Tibial nerve (tissue), 4 donors: ENCODE measurements at places on chromosomes 12 and 14.

DNA sequence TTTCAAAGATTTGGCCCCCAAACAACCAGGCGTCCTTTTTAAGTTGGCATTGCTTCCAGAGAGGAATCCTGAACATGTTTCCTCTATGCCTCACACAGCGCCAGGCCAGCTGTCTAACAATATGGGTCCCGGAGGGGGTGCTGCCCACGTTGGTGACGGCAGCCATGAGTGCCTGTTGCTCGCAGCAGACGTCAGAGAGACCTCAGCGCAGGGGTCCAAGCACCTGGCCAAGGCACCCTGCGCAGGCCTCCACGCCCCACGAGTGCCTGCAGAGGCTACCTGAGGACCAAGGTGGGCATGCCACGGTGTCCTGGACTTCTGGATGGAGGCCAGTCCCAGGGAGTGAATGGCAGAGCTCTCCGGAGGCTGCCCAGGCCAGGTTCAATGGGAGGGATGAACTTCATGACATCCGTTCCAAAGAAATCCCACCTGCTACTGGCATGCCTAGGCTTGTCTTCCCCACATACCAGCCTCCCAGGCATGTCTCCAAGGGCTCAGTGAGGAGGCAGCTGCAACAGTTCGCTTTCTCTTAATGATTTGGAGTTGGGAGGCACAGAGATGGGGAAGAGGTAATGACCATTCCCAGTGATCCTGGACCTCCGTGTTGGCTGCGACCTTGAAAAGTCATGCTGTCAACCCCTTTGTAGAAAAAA lies 11.6 kb upstream of the FOXN3 start:
- peak overlapping the region; percentile 70 for H3K27ac ChIP-seq
- no peaks in the 10 kb centered on the region for H3K36me3 ChIP-seq
- DNase-seq, result no peak
- H3K4me1 ChIP-seq, result no peaks in the 10 kb centered on the region
- H3K27me3 ChIP-seq, result no peaks in the 10 kb centered on the region
- H3K4me3 ChIP-seq, result no peak overlapping the region

DNA sequence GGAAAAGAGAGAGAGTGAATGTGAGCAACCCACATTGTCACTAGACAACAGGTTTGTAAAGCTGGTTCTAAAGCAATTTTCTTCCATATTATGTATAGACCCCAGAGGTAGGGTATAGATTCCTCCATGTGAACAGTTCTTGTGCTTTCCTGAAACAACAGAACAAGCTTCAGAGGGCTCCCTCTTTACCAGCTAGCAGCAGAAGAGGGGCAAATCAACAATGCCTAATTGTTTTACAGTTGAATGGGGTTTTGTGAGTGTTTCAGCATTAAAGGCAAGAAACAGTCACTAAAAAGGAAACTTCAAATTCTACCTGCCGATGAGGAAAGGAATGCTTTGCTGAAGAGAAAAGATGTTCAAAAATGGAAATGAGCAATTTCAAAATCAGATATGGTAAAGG lies 341.2 kb upstream of the KITLG start:
- no peak for DNase-seq
- H3K36me3 ChIP-seq, result no peaks in the 10 kb centered on the region
- H3K4me1 ChIP-seq, result no peaks in the 10 kb centered on the region
- no peaks in the 10 kb centered on the region for H3K27me3 ChIP-seq
- H3K4me3 ChIP-seq, result no peak overlapping the region

- H3K4me3 ChIP-seq, result peak within 1 kb of the TSS; percentile 94
- no peaks in the 10 kb centered on the region for H3K27me3 ChIP-seq
- no peaks in the 10 kb centered on the region for H3K36me3 ChIP-seq
- H3K27ac ChIP-seq, result peak within 1 kb of the TSS; percentile 91
- DNase-seq, result peak; percentile 85
Observed at GRCh38 chr12:104064031-104064841, at the start of gene HCFC2. Gene HCFC2, plus strand, starts transcription at chr12:104064531. Its CDS starts 30 bp downstream, at chr12:104064561.

GRCh38 chr14:72742838-72743195 lies 151.1 kb downstream of the DPF3 start:
- H3K27ac ChIP-seq, result no peak overlapping the region
- H3K36me3 ChIP-seq, result no peaks in the 10 kb centered on the region
- no peak for DNase-seq
- no peaks in the 10 kb centered on the region for H3K27me3 ChIP-seq

DNA sequence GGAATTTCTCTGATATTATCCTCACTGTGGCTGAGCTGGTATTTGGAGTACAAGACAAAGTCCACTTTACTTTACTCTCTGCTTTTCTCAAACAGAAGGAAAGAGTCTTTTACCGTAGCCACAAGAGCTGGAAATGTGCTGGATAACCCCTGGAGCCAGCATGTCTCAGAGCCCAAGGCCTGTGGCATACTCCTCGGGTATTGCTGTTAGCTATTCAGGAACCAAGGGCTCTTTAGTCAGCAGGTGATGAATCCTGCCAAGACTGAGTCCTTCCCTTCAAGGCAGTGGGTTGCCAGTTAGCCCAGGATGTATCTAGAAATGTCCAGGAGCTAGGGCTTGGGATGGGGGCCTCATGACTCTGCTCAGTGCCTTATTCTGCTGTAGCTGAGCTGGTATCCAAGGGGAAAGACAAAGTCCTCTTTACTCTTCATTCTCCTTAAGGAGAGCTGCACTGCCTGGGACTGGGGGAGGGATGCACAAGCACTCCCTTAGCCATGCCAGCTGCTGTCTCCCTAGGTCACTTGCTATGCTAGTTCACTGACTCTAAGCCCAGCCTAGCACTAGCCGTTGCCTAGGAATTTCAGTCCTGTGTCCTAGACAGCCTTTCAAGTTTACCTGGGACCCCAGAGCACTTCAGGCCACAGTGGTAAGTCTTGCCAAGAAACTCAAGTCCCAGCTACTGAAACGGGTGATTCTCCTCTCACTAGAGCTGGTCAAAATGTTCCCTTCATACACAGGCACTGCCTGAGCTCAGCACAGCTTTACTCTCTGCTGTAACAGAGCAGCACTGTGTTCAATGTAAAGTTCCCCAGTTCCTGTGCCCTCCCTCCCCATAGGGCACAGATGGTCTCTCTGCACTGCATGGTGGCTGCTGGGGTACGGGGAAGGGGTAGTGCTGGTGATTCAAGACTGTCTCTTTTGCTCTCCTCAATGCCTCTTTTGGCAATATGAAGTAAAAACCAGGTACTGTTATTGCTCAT lies 136.4 kb downstream of the SLC35F4 start:
- no peaks in the 10 kb centered on the region for H3K27me3 ChIP-seq
- H3K4me3 ChIP-seq, result no peak overlapping the region
- no peaks in the 10 kb centered on the region for H3K36me3 ChIP-seq
- H3K4me1 ChIP-seq, result no peaks in the 10 kb centered on the region
- DNase-seq, result no peak

DNA sequence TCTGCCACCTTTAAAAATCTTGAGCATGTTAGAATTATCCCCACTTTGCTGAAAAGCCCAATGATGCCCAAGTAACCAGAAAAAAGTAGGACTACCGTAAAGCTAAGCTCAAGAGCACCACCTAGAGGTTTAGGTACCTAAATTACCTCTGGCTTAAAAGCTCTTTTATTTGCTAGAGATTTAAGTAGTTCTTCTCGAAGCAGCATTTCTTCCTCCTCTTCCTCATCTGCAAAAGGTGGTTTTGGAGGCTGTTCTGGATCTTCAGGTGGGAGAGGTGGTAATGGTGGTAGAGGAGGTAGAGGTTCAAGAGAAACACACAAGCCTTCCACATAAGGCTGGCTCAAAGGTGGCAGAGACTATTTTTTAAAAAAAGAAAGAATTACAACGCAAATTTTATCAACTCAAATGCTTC lies 26.9 kb downstream of the ZFC3H1 start:
- H3K27ac ChIP-seq, result no peak overlapping the region
- no peak for DNase-seq
- no peaks in the 10 kb centered on the region for H3K27me3 ChIP-seq
- no peak overlapping the region for H3K4me3 ChIP-seq
- H3K4me1 ChIP-seq, result no peaks in the 10 kb centered on the region

GRCh38 chr14:106530423-106531107 lies 1004.2 kb downstream of the TMEM121 start:
- H3K27me3 ChIP-seq, result no peaks in the 10 kb centered on the region
- no peak for DNase-seq
- H3K36me3 ChIP-seq, result no peaks in the 10 kb centered on the region
- H3K4me1 ChIP-seq, result no peaks in the 10 kb centered on the region
- no peak overlapping the region for H3K27ac ChIP-seq
- no peak overlapping the region for H3K4me3 ChIP-seq

DNA sequence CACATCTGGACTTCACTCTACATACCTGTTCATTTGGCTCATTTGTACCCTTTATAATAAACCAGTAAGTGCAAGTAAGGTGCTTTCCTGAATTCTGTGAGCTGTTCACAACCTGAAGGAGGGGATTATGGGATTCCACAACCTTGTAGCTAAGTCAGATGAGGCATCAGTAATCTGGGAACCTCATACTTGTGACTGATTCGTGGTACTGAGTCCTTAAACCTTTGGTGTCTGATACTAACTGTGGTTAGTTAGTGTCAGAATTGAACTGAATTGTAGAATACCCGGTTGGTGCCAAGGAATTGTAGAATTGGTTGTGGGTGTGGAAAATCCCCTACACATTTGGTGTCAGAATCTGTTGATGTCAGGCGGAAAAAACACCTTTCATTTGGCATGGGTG lies 83.4 kb downstream of the TMX1 start:
- H3K4me3 ChIP-seq, result no peak overlapping the region
- H3K4me1 ChIP-seq, result peaks cover 11% of the 10 kb centered on the region
- no peaks in the 10 kb centered on the region for H3K36me3 ChIP-seq
- H3K27ac ChIP-seq, result no peak overlapping the region

GRCh38 chr12:6450091-6450868 lies 1.6 kb upstream of the TAPBPL start:
- H3K27ac ChIP-seq, result peak overlapping the region; percentile 90
- H3K36me3 ChIP-seq, result no peaks in the 10 kb centered on the region
- H3K4me1 ChIP-seq, result peaks cover 20% of the 10 kb centered on the region
- DNase-seq, result no peak
- H3K4me3 ChIP-seq, result peak overlapping the region; percentile 52

DNA sequence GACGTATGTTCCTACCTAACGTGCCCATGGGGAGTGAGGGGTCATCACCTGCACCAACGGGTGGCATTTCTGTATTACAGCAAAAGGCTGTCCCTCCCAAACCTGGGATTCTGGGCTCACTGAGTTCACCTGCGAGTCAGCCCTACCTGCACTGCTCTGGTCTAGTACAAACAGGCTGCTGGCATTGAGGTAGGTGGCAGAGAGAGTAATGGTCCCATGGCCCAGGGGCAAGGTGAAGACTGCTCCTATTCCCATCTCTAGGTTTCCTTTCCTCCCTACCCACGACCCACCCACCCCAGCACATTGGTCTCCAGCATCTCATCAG lies 421 bp downstream of the SUOX start:
- peaks cover 65% of the 10 kb centered on the region for H3K36me3 ChIP-seq
- peaks cover 22% of the 10 kb centered on the region for H3K4me1 ChIP-seq
- no peaks in the 10 kb centered on the region for H3K27me3 ChIP-seq
- no peak for DNase-seq
- peak overlapping the region; percentile 57 for H3K4me3 ChIP-seq

GRCh38 chr12:38711054-38711453 lies 194.3 kb downstream of the CPNE8 start:
- no peak overlapping the region for H3K4me3 ChIP-seq
- no peaks in the 10 kb centered on the region for H3K4me1 ChIP-seq
- H3K27ac ChIP-seq, result no peak overlapping the region
- DNase-seq, result no peak
- H3K27me3 ChIP-seq, result no peaks in the 10 kb centered on the region

- no peaks in the 10 kb centered on the region for H3K4me1 ChIP-seq
- no peak overlapping the region for H3K4me3 ChIP-seq
- DNase-seq, result no peak
- H3K27ac ChIP-seq, result no peak overlapping the region
Observed at GRCh38 chr12:3530548-3530947, 39.5 kb downstream of the PRMT8 start.

- H3K4me1 ChIP-seq, result no peaks in the 10 kb centered on the region
- H3K27me3 ChIP-seq, result no peaks in the 10 kb centered on the region
- no peaks in the 10 kb centered on the region for H3K36me3 ChIP-seq
- DNase-seq, result no peak
- H3K4me3 ChIP-seq, result no peak overlapping the region
- H3K27ac ChIP-seq, result no peak overlapping the region
Observed at GRCh38 chr12:17357396-17357795, 732.6 kb downstream of the RERGL start.

DNA sequence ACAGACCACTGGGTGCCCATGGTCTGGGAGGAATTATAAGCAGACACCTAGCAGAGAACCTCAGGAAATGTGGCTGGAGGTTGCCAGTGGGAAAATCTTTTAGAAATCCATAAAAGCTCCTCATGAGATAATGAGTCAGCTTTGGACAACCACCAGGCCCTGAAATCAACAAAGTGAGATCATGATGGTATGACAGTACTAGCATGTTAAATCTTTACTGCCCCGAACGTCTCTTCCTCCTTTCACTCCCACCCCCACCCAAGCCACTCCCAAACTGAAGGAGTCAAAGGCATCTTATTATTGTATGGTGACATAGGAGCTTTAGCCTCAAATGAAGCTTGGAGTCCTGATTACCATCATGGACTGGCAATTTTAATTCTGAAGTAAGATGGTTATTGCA lies 240.0 kb downstream of the DIO2 start:
- no peaks in the 10 kb centered on the region for H3K27me3 ChIP-seq
- no peak for DNase-seq
- no peak overlapping the region for H3K4me3 ChIP-seq
- no peaks in the 10 kb centered on the region for H3K4me1 ChIP-seq
- H3K27ac ChIP-seq, result no peak overlapping the region
- no peaks in the 10 kb centered on the region for H3K36me3 ChIP-seq

- H3K4me1 ChIP-seq, result no peaks in the 10 kb centered on the region
- H3K27ac ChIP-seq, result no peak overlapping the region
- H3K36me3 ChIP-seq, result no peaks in the 10 kb centered on the region
- no peak overlapping the region for H3K4me3 ChIP-seq
- no peak for DNase-seq
Observed at GRCh38 chr12:48038085-48038484, 33.8 kb upstream of the COL2A1 start.

DNA sequence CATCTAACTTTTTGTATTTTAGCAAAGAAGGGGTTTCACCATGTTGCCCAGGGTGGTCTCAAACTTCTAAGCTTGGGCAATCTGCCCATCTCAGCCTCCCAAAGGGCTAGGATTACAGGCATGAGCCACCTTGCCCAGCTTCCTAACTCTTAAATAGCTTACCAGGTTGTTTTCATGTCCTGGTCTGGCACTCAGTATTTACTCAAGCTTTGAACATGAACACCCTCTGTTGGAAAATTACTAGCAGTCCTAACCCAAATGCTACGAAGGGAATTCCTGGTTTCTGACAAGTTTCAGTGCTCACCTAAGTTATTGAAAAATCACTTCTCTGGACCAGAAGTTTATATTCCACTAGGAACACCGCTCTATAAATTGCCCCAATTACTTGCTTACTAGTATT lies 32.5 kb upstream of the GCH1 start:
- H3K27me3 ChIP-seq, result no peaks in the 10 kb centered on the region
- H3K27ac ChIP-seq, result no peak overlapping the region
- DNase-seq, result no peak
- no peaks in the 10 kb centered on the region for H3K36me3 ChIP-seq

GRCh38 chr14:92760524-92760805 lies 12.0 kb upstream of the LGMN start:
- no peaks in the 10 kb centered on the region for H3K36me3 ChIP-seq
- no peaks in the 10 kb centered on the region for H3K27me3 ChIP-seq
- H3K4me1 ChIP-seq, result no peaks in the 10 kb centered on the region
- no peak overlapping the region for H3K27ac ChIP-seq

- H3K36me3 ChIP-seq, result no peaks in the 10 kb centered on the region
- H3K27ac ChIP-seq, result no peak overlapping the region
- no peak overlapping the region for H3K4me3 ChIP-seq
Observed at GRCh38 chr12:29152981-29153630, 4.0 kb downstream of the FAR2 start.

- no peaks in the 10 kb centered on the region for H3K27me3 ChIP-seq
- H3K4me1 ChIP-seq, result no peaks in the 10 kb centered on the region
- no peak overlapping the region for H3K4me3 ChIP-seq
- no peak for DNase-seq
- no peaks in the 10 kb centered on the region for H3K36me3 ChIP-seq
Observed at GRCh38 chr12:67807814-67808213, 159.3 kb downstream of the DYRK2 start.
